ENCODE measurements at places on chromosomes 1 and 21. TPM values are rescaled to one million over a fixed set of nuclear protein-coding genes. Genes with fewer than 3 reads are reported as not detected.
A peak's percentile ranks its signal among the peaks of the same experiment; 100 is the strongest.

GRCh38 chr1:230503726-230504125 is 77.6 kb upstream of the PGBD5 start:
- no peaks in the 10 kb centered on the region for H3K27me3 ChIP-seq
- H3K27ac ChIP-seq, result no peak overlapping the region
- no peak overlapping the region for H3K4me3 ChIP-seq
- H3K36me3 ChIP-seq, result no peaks in the 10 kb centered on the region
- H3K4me1 ChIP-seq, result peaks cover 5% of the 10 kb centered on the region
- DNase-seq, result no peak

GRCh38 chr1:147781056-147781471 is 20.7 kb upstream of the GJA5 start:
- no peaks in the 10 kb centered on the region for H3K4me1 ChIP-seq
- H3K27ac ChIP-seq, result no peak overlapping the region
- no peak for DNase-seq
- no peaks in the 10 kb centered on the region for H3K27me3 ChIP-seq
- no peak overlapping the region for H3K4me3 ChIP-seq
- H3K36me3 ChIP-seq, result no peaks in the 10 kb centered on the region

Gene NUDT17
- 3.6 TPM for total RNA-seq

Gene TMEM39B
- 7.6 TPM for total RNA-seq

DNA sequence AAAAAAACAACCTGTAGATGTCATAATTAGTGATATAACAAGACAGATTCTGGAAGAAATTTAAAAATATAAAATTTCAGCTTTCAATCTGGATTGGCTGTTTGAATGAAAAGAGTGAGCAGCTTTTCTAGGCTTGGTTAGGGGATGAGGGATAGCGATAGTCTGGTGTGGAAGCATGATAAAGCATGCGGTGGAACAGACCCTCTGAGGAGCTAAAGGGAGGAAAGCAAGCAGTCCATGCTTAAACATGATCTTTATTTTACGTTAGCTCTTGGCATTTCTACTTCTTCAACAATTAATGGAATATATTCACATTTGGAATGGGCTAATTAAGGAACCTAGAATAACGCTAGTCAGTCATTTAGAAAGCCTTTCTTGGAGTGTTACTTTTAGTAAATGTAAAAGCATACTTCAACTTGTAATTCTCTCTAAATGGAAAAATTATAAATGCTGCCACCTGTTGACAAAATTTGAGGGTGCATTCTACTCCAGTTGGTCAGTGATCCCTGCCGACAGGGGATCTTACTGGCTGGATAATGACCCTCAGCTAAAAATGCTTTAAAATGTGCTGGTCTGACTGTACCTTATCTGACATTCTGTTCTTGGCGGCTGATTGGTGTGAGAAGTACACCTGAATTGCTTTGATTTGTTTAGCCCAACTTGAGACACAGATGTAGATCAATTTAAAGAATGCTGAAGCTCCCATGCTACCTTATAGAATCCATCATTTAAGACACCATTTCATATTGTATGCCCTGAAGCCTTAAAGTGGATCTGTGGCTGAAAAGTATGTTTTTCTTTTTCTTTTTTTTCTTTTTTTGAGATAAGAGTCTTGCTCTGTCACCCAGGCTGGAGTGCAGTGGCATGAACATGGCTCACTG is 61.2 kb downstream of the AK4 start:
- no peak overlapping the region for H3K4me3 ChIP-seq
- no peaks in the 10 kb centered on the region for H3K36me3 ChIP-seq
- H3K27ac ChIP-seq, result no peak overlapping the region
- no peaks in the 10 kb centered on the region for H3K27me3 ChIP-seq
- H3K4me1 ChIP-seq, result no peaks in the 10 kb centered on the region
- DNase-seq, result peak; percentile 11

Gene S100A12
- total RNA-seq, result not detected

DNA sequence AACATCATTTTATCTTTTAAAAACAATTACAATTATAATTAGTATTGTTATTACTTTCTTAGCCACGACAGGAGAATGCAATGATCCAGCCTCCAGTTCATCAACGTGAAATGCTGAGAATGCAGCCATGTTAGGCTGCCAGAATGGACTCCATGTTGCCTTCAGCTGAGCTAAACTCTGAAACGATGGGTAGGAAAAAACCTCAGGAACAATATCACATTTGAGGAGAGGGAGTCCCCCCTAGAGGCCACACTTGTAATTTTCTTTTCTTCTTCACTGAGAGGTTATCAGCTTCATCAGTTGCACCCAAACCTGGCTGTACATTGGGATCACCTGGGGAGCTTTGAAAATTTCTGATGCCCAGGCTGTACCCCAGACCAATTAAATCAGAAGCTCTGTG is 34.6 kb upstream of the DNAH14 start:
- no peaks in the 10 kb centered on the region for H3K27me3 ChIP-seq
- H3K4me3 ChIP-seq, result no peak overlapping the region
- H3K36me3 ChIP-seq, result no peaks in the 10 kb centered on the region
- no peak overlapping the region for H3K27ac ChIP-seq
